GM03348 (cell line): ENCODE measurements at places on chromosomes 7 and 10.

GRCh38 chr10:16242859-16243613, 193.8 kb upstream of the PTER start:
- DNase-seq: no peak

GRCh38 chr10:128686630-128687278, 560.5 kb upstream of the MKI67 start:
- DNase-seq: no peak

- DNase-seq: no peak
These were observed 808.7 kb upstream of the AUTS2 start for GRCh38 chr7:68789597-68789996.

DNA sequence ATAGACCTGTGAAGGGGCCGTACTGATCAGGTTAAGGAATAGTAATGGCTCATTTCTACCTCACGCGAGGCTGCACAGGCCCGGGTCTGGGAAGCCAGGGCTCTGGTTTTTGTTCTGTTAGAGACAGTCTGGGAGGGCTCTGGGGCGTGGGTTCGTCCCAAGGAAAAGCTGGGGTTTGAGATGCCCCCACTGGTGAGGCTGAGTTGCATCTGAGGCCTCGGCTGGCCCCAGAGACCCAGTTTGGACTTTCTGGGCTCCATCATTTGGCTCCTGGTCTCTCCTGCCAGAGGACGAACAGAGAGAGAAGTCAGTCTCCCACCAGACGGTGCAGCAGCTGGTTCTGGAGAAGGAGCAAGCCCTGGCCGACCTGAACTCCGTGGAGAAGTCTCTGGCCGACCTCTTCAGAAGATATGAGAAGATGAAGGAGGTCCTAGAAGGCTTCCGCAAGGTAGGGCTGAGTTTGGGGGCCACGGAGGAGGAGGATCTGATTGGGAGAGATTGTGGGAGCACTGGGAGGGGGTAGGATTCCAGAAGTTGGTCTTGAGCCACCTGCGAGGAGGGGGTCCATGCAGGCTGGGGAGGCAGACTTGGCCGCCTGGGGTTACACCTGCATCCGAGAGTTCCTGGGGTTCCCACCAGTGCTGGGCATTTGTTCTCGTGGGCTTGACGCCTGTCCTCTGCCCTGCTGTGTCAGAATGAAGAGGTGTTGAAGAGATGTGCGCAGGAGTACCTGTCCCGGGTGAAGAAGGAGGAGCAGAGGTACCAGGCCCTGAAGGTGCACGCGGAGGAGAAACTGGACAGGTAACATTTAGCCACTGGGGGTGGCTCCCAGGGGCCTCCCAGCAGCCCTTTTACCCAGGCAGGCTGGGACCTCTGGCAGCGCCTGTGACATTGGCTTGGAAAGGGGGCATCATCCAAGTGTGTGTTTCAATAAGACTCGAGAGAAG, 22.5 kb upstream of the BTBD16 start:
- no peak for DNase-seq

DNA sequence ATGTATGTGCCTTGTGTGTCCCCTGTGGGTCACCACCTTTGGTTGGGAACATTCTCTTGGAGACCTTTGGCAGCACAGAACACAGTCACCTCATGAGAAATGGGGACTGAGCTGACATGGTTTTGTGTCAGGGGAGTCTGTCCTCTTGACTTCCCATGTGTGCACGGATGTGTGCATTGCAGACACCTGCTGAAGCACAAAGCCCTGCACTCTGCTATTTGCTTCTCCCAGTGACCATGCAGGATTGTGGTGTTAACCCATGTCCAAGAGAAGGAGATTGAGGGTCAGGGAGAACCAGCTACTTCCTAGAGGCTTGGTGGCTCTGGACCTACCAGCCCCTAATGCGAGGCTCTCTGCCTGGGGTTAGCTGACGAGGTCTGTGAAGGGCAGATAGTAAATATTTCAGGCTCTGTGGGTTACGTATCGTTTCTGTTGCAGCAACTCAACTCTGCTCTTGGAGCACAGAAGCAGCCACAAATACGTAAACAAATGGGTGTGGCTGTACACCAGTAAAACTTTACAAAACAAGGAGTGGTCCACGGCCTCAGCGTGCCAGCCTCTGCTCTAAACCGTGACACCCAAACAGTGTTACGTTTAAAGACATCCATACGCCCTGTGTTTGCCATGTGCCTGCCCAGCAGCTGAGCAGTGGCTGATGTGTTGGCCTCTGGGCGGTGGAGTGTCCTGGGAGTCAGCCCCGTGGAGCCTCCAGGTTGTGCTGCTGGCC, 51.7 kb downstream of the ADCY1 start:
- DNase-seq: no peak

DNA sequence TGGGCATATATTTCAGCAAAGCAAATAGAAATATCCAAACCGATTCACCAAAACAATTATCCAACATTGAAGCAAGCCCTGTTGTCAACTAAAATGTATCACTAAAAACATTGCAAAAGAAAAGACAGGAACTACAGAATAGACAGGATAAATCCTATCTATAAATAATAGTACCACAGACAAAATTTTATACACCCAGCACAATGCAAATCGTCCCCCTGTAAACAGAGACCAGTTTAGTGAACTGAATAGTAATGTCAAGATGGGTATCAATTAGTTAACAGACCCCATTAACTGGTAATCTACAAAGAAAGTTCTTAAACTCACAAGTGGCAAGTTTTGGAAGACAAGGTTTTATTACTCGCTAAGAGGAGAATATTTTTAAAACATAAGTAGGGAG, 4.0 kb downstream of the ZC3HAV1 start:
- DNase-seq: no peak

- no peak for DNase-seq
These were observed 98.0 kb downstream of the NPSR1 start for GRCh38 chr7:34756025-34756437.

- DNase-seq: peak; percentile 10
These were observed 775.5 kb downstream of the CNTNAP2 start for GRCh38 chr7:146892151-146892550.

GRCh38 chr7:82851121-82851520, 311.6 kb downstream of the PCLO start:
- no peak for DNase-seq

DNA sequence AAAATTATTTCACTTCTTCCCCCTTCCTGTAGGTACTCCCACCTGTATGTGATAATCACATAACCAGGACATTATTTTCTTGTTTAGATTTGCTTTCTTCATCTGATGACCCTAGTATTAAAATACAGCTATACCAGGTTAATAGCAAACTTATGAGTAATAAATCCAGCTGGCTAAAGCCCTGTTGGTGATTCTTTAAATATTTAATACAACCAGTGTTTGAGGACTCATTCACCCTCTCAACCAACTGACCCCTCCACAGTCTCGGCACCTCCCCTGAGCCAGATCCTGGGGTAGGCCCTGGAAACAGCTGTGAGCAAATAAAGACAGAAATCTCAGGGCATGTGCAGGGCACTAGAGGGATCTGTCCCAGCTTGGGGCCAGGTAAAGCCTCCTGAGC, 58.5 kb downstream of the BLNK start:
- DNase-seq: no peak

DNA sequence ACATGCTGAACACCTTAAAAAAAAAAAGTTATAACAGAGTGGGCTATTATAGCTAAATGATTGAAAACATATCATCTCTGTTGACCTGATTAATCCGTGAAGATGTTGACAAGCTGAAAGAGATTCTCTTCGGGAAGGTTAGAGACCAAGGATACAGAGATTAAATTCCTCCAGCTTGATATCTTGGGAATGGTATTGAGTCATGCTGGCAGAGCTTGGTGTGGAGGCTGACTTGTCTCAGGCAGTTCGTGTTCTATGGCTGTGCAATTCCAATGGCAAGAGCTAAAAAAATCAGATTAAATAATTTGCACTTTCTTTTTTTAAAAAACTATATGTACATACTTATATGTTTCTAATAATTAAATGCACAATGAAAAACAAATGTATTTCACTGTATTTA, 24.9 kb upstream of the CACNA2D1 start:
- peak; percentile 9 for DNase-seq

DNA sequence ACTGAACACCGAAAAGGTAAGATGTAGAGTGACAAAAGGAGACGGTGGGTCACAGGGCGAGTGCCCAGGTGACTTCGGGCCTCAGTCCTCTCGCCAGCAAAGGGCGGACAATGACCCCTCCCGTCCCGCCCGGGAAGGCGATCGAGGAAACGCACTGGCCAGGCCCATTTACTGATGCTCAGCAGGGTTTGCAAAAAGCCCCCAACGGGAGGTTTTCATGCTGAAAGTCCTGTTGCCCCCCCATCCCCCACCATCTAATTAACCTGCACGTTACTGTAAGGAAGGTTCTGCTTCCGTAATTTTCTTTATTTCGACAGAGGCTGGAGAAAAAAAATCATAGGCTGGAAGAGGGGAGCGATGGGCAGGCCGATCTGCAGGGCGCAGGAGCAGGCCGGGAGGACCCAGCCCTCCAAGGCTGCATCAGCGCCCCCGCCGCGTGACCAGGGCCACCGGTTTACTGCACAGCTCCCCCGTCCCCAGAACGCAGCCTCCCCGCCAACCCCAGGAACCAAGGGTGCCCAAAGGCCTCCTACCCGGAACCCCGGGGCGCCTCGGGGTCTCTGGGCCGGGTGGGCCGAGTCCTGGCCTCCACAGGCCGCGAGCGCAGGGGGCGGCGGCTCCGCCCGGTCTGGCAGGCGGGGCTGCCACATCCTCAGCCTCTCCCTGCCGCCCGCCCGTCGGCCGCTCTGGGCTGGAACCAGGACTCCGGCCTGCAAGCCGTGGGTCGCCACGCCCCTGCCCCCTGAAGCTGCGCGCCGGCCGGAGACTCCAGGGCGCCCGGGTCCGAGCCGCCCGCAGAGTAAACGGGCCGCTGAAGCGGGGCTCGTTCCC, 613 bp downstream of the OAT start:
- peak; percentile 87 for DNase-seq
